SHP77 treated with DMSO at 0.1 percent for 48 hours (cell line): ENCODE measurements at places on chromosomes 4 and X.

DNA sequence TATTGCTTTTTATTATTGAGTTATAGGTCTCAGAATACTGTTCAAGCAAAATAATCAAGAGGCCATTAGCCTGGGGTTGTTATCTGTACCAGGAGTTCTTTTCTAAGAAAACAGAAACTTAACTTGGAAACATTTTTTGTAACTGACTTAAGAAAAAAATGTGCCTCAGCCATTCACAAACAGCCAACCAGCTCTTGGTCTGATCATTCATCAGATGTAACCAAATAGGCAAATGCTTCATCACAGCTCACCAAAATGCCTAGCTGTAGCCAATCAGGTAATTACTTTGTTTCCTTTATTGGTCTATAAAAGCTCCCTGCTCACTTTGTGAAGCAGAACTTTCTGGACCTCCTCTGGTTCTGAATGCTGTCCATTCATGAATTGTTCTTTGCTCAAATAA, 387.7 kb downstream of the FAT4 start:
- DNase-seq, result no peak

GRCh38 chrX:10582215-10582733, 38.1 kb downstream of the MID1 start:
- no peak for DNase-seq

DNA sequence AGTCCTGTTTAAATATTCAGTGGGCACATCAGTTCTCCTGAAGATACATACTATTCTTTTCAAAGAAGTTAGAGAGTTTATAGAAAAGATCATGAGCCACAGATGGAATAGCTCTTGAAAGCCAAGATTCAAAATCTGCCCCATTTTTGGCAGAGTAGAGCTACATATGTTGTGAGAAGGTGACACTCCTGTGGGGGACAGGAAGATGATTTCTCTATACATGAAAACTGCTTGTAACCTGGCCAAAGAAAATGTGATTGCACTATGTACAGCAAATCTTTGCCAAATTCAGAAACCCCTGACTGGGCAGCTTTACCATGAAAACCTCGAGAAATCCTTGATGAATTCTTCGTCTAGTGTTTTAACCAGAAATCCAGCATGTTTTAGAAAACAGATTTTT, 44.9 kb downstream of the GPM6A start:
- no peak for DNase-seq

DNA sequence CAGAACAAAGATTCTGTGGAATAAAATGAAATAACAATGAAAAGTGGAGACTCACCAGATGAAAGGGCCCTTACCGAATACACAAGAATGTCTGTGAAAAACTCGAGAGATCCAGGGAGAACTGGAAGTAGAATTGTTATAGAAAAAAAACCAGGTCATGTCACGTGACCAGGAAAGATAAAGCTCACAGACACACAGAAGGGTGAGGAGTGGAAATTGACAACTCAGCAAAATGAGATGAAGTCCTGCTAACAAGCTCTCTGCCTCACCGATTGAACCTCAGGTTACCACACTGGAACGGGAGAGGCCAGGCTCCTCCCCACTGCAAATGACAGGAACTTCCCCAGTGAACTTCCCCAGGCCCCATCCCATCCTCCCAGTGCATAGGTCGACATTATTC, 1618.0 kb upstream of the PCDH10 start:
- no peak for DNase-seq

GRCh38 chrX:28651186-28651585, 63.9 kb downstream of the IL1RAPL1 start:
- no peak for DNase-seq

- no peak for DNase-seq
Measured at GRCh38 chr4:184347251-184348239, 126.8 kb downstream of the IRF2 start.

DNA sequence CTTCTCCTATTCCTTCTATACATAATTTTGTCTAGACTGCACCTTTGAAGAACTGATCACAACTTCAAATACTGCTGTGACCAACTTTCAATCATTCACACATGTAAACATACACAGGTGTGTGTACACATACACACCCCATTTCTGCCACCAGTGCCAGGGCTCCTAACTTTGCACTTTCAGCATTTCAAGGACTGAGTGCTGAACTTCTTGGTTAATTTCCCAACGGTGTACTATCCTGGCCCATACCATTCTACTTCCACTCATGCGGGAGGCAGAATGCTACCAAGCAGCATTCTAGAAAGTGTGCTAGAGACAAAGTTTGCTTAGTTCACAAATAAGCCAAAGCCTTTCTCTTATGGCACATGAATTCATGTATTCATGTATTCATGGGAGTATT, 51.2 kb downstream of the RPGR start:
- no peak for DNase-seq

GRCh38 chr4:168367065-168367464, 48.5 kb upstream of the DDX60 start:
- DNase-seq, result no peak

DNA sequence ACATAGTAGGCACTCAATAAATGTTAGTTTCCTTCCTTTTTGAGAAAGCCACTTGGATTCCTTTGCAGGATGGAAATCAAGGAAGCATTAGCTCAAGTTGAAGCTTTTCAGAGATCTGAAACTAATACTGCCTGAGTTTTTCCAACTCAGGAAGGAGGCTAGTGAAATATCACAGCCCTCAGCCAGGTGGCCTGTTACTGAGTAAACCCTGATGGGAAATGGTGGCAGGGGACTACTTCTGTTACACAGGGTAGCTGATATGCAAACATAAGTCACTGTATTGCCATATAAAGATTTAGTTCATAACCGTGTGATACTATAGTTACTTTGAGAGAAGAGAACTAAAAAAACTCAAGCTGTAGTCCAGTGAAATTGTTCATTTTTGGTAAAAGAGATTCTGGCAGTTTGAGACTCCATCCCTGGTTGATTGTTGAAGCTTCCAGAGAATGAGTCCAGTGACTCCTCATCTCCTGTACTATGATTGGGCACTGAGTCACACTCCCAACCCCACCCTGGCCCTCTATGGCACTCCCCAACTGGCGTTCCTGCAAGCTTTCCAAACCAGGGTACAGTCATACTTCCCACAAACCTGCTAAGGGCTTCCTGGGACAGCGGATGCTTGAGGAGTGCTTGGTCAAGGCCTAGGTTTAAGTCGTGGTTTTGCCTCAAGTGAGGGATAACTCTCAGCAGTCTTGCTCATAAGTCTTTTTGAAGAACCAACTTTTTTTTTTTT, 81.8 kb downstream of the MID1IP1 start:
- no peak for DNase-seq

GRCh38 chr4:30256116-30256832, 463.9 kb upstream of the PCDH7 start:
- no peak for DNase-seq

- DNase-seq, result no peak
Measured at GRCh38 chrX:125621588-125621927, 301.9 kb downstream of the TEX13C start.

DNA sequence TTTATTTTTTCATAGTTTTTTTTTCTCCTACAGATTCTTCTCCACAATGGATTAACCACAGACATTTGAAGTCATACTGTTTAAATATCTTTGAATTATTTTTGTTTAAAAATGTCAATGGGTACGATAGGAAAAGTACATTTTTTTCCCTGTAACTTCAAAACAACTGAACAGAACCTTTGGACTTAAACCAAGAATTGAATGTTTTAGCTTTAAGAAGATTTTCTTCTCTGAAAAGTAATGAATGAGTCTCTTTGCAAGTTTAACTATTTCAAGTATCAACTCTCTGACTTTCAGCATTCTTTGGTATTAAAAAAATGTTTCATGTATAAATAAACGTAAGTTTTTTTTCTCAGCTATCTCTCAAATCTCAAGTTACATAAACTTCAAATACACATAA, 364.3 kb downstream of the FBXO8 start:
- DNase-seq, result no peak

DNA sequence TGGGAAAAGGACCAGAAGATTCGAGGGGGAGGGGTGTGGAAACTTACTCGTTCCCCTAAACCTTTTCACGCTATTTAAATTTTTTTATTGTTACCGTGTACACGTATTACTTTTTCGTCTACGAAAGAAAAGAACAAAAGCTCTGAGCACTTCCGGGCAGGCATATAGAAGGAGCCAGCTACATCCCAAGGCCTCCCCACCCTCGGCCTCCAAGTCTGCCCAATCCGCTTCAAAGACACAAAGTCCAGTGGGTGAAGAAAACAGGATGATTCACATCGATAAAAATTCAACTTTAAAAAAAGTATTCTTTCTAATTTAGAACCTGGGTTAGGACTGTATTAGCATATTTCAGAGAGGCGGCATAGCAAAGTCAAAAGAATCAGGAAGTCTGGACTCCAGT, 23.1 kb downstream of the SEL1L3 start:
- DNase-seq, result no peak

DNA sequence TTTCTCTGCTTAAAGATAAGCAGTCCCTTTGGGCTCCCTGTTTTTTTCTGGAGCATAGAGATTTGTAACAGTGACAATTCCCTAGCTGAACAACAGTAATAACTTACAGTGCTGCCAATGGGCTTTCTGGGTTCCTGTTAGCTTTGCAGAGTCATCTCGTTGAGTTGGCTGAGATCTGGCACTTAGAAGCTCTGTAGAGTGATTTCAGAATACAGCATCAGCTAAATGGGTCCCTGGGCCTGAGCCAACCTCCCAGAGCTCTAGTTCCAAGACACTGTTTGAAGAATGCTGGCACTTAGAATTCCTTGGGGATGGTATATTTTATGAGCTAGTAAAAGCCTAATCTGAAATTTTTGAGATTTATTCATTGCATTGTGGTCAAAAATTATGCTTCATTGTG, 43.5 kb upstream of the SERTM2 start:
- no peak for DNase-seq

GRCh38 chr4:80731436-80731835, 299.1 kb upstream of the BMP3 start:
- DNase-seq, result no peak

DNA sequence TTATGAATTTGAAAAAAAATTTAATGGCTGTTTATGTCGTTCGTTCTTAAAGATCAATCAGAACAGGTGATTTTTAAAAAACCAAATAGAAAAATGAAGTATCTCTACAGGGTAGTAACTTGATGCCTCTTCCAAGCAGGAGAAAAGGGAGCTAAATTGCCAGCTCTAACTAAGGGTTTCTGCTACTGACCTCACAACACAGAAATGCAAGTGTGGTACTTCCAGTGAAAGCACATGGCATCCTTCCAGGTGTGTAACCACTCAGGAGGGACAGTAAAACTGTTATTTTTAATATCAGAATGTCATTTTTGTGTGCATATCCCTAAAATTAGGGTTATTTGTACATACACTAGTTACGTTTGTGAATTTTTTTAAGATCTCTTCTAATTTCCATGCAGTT, 116.8 kb upstream of the ZCCHC13 start:
- DNase-seq, result no peak

GRCh38 chrX:3046253-3047240, 5.3 kb downstream of the ARSF start:
- no peak for DNase-seq

GRCh38 chrX:19046343-19047215, 62.7 kb upstream of the PHKA2 start:
- no peak for DNase-seq

DNA sequence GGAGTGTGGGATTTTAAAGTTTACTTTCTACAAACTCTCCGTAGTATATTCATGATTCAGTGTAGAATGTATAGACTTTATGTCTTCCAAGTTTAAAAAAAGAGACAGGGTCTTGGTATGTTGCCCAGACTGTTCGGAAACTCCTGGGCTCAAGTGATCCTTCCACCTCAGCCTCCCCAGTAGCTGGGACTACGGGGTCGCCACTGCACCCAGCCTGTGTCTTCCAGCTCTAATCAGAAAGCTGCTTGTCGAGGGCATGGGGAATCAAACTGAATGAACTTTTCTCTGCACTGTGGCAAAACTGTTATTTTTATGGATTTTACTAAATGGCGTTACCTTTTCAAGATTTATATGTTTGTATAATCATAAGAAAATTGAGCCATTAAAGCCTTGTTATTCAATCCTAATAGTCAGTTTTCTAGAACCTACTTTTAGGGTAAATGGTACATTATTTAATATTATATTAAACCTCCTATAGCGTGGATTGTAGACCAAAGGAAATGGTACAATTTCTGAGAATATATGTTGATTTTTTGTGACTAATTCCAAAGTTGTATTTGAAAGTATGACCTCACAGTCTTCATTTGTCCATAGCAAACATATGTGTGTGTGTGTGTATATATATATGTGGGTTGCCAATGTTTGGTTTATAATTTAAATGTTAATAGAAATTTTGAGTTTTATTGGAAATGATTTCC, 1.1 kb downstream of the BLOC1S4 start:
- DNase-seq, result no peak

- no peak for DNase-seq
Measured at GRCh38 chr4:16931339-16932305, 33.2 kb upstream of the LDB2 start.

GRCh38 chrX:116238093-116238492, 67.5 kb downstream of the AGTR2 start:
- DNase-seq, result no peak

DNA sequence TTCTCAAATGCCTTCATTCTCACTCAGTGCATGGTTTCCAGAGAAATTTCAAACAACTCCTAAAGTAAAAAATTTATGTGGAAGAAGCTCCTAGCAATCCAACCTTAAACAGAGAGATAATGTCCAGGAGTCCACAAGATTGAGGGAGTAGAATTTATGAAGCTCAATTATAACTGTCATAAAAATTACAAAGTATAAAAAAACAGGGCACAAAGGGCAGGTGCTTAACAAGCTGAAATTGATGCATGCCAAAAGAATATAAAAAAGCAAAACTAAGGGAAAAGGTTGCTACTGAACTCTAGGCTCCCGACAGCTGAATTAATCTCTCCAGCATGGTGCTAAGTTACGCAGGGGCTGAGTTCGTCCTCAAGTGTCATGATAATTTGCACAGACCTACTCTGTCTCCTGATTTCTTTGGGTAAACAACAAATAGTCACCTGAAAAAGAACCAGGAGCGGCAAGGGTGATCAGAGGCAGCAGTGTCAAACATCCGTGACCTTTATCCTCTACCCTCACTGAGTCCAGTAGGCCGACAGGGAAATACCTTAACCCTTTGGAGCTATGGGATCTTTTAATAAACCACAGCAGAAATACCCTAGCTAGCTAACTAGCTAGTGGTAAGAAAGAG, 47.2 kb upstream of the RELL1 start:
- DNase-seq, result no peak

DNA sequence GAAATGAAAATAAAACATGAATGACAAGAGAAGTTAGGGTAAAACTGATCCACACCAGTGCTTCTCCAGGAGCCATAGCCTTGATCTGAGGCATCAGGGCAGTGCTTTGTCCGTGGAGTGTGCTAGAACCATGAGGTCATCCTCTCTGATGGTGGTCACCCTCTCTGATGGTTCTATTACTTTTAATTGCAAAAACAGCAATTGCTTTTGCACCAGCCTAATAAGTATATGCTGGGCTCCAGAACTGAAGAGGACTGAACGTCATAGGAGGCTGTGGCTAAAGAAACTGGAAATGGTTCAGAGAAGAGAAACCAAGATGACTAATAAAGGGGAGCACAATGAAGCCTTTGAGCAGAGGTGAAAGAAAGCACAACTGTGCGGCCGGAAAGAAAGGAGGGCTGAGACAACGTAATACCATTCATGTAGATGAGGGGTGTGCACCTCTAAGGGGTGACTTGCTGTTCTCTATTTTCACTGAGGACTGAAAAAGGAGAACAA, 17.0 kb upstream of the TMEM154 start:
- no peak for DNase-seq
